IMR-90 (cell line): ENCODE measurements at places on chromosomes 3 and 15. TPM values are rescaled to one million over a fixed set of nuclear protein-coding genes. Genes with fewer than 3 reads are reported as not detected.
A peak's percentile ranks its signal among the peaks of the same experiment; 100 is the strongest.

The IGF2BP2 gene
- 88.2 and 126 TPM in 2 replicates for total RNA-seq

The GPR149 gene
- total RNA-seq: not detected in 2 replicates

The TEX55 gene
- total RNA-seq: not detected in 2 replicates

DNA sequence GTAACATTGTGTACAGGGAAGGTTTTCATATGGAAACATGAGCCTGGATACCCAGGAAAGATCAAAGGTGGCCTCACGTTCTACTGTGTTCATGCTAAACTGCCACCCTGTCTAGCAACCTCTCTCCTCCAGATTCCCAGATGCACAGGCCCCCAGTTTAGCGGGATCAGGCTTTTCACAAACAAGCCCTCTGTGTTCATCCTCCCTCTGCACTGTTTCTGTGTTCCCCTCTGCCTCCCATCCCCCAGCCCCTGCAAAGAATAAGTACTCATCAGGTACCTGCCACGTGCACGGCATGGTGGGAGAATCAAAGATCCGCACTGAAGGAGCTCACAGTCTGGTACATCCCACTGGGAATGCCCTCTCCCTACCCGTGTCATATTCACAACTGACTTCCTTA is 46.1 kb downstream of the TMEM266 start:
- H3K36me3 ChIP-seq: no peaks in the 10 kb centered on the region
- DNase-seq: no peak
- H3K4me3 ChIP-seq: no peak overlapping the region
- no peak overlapping the region for H3K27ac ChIP-seq

GRCh38 chr15:32736701-32737061 is 18.9 kb downstream of the GREM1 start:
- H3K36me3 ChIP-seq: peaks cover 34% of the 10 kb centered on the region
- H3K4me3 ChIP-seq: no peak overlapping the region
- DNase-seq: peak; percentile 58

DNA sequence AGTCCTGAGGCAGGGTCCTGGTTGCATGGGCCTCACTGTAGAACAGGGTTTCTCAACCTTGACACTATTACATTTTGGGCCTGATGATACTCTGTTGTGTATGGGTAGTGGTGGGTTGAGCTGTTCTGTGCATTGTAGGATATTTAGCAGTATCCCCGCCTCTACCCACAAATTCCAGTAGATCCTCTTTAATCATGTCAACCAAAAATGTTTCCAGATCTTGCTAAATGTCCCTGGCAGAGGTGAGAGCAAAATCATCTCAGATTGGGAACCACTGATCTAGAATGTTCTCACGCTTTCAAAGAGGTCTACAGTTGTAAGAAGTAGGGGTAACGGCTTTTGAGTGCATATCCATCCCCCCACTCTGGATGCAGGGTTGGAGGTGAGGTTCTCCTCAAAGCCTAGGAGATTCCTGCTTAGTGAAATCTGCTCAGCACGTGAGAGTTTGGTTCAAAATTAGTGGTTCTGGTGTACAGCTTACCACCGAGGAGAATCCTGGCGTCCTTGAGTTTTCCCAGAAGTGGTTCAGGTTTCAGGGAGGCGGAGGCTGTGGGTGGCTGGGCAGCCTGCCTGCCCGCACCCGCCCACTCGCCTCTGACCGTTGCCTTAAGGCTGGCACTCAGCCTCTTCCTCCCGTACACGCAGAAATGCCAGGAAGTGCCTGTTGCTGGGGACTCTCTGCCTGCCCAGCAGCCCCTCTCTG is 5.3 kb downstream of the ACVR2B start:
- no peak overlapping the region for H3K27ac ChIP-seq
- no peaks in the 10 kb centered on the region for H3K27me3 ChIP-seq
- DNase-seq: peak; percentile 22
- no peak overlapping the region for H3K4me3 ChIP-seq
- H3K4me1 ChIP-seq: peaks cover 3% of the 10 kb centered on the region; the same call in 1 of the 2 replicates
- no peaks in the 10 kb centered on the region for H3K36me3 ChIP-seq

DNA sequence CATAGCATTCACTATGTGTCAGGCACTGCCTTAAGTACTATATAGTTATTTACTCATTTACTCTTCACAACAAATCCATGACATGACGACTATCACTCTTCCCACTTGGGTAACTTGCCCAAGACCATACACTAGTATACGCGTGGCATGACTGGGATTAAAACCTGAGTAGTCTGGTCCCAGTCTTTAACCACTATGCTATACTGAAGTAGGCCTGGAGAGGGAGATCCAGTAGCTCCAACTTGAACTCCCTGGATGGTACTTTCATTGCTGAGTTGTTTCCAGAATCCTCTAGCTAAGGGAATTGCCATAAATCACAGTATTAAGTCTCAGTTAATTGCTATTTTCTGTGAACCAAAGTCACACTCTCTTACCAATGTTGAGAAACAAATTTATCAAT is 116.2 kb upstream of the LSAMP start:
- H3K27ac ChIP-seq: no peak overlapping the region
- no peak for DNase-seq
- H3K4me1 ChIP-seq: no peaks in the 10 kb centered on the region
- no peaks in the 10 kb centered on the region for H3K27me3 ChIP-seq
- H3K4me3 ChIP-seq: no peak overlapping the region

DNA sequence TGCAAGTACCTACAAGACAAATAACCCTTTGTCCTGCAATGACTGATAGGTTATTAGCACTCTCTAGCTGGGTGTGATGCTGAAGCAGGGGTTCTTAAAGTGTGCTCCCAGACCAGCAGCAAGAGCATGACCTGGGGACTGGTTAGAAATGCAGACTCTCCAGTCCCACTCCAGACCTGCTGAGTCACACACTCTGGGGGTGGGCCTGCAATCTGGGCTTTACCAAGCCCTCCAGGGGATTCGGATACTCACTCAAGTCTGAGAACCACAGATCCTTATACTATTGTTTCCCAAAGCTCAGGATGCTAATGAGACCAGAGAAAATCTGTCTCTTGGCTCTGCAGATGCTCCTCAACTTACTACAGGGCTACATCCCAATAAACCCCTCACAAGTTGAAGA is 142.1 kb upstream of the RAD18 start:
- H3K27me3 ChIP-seq: peaks cover 7% of the 10 kb centered on the region
- no peak overlapping the region for H3K27ac ChIP-seq
- H3K36me3 ChIP-seq: no peaks in the 10 kb centered on the region
- no peak overlapping the region for H3K4me3 ChIP-seq
- no peak for DNase-seq

DNA sequence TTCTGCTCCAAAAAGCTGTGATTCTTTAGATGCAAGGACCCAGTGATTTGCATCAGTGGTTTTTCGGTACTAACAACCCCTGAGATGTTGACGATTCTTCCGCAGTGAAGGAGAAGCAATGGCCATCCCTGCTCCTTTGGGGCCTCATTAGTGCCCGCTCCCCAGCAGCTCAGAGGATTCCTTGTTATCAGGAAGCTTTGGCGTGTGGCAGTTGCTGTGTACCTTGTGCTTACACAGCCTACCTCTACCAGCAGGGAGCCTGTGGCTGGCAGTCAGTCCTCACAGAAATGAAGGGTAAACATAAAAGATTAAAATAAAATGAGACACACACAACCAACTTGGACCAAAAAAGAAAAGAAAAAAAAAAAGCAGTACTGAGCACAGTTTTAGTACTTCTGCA is 55.2 kb downstream of the CNTN3 start:
- H3K4me3 ChIP-seq: no peak overlapping the region
- no peaks in the 10 kb centered on the region for H3K4me1 ChIP-seq
- H3K27ac ChIP-seq: no peak overlapping the region
- no peaks in the 10 kb centered on the region for H3K27me3 ChIP-seq

GRCh38 chr3:126522363-126522788 is 1.6 kb upstream of the CHST13 start:
- H3K4me3 ChIP-seq: no peak overlapping the region
- H3K27ac ChIP-seq: no peak overlapping the region

- no peak overlapping the region for H3K4me3 ChIP-seq
- no peaks in the 10 kb centered on the region for H3K36me3 ChIP-seq
- H3K4me1 ChIP-seq: no peaks in the 10 kb centered on the region; the same call in 1 of the 2 replicates
- H3K27me3 ChIP-seq: peaks cover 37% of the 10 kb centered on the region
- peak; percentile 10 for DNase-seq
Observed at GRCh38 chr15:38187630-38188313, 64.9 kb upstream of the SPRED1 start.
